ENCODE measurements at places on chromosomes 16 and 17.

GRCh38 chr16:53775821-53776431 is 72.0 kb downstream of the FTO start:
- DNase-seq = no peak

GRCh38 chr17:74028354-74029116 is 174.9 kb upstream of the RPL38 start:
- no peak for DNase-seq

- DNase-seq = no peak
These were observed 12.2 kb upstream of the DUS1L start for GRCh38 chr17:82077617-82078358.

DNA sequence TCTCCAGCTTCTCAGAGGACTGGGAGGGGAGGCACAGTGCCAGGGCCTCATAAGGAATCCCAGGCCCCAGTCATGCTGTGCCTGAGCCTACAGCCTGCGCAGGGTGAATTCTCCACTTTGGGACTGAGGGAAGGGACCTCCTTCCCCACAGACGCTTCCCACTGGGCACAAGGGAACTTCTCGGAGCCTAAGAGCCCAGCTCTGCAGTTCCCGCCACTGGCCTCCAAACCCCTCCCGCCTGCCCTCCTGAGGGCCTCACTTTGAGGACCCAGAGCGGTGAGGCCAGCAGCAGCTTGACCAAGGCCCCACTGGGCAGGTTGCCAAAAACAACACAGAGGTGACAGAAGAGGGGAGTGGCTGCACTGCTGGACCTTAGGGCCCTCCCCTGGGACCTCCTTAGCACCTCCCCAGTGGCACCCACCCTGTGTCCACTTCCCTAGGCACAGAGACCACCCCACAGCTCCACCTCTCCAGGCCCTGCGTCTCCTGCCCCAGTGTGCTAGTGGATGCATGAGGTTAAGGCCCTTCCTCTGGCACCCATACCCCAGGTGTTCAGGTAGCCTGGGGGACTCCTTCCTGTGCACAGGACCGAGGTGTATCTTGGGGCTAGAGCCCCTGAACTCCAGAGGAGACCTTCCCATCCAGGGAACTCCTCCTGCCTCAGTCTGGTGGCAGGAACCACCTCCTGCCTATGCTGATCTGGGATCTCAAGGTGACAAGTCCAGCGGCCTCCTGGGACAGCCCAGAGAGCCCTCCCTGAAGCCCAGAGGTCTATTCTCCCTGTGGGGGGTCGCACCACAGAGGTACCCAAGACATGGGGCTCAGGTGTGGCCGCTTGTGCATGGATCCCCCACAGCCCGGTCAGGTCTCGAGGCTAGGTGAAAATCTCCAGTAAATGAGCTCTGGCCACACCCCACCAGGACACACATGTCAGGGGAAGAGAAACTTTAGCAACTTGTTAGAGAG is 3.4 kb downstream of the CASKIN2 start:
- no peak for DNase-seq

- DNase-seq = no peak
These were observed 17.9 kb downstream of the GABARAPL2 start for GRCh38 chr16:75584108-75584507.

Data from stimulated activated CD4-positive, alpha-beta T cell treated with anti-CD3 and anti-CD28 coated beads, Interleukin-1b, Interleukin-23, amount 100 ng/mL, for 1 hour (primary cell).